Neural crest cell (in vitro differentiated cells): ENCODE measurements at places on chromosomes 4 and X.

DNA sequence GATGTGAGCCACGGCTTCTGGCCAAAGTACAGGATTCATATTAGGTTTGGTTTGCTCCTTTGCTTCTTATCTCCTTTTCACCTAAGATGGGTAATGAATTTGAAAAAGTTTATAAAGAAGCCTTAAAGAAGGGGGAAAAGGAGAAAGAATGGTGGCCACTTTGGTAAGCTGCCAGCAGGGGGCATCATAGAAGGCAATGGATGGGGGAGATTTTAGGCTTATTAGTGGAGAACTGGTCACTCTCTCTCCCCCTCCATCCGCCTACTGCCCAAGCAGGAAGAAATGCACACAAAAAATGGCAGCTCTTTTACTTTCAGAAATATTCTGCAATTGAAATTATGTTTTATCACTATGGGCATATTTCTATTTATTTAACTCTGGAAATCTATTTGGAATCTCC lies 32.0 kb downstream of the SPARCL1 start:
- peak; percentile 9 for DNase-seq
- H3K4me1 ChIP-seq, result no peaks in the 10 kb centered on the region
- no peak overlapping the region for H3K4me3 ChIP-seq
- peaks cover 7% of the 10 kb centered on the region for H3K36me3 ChIP-seq

DNA sequence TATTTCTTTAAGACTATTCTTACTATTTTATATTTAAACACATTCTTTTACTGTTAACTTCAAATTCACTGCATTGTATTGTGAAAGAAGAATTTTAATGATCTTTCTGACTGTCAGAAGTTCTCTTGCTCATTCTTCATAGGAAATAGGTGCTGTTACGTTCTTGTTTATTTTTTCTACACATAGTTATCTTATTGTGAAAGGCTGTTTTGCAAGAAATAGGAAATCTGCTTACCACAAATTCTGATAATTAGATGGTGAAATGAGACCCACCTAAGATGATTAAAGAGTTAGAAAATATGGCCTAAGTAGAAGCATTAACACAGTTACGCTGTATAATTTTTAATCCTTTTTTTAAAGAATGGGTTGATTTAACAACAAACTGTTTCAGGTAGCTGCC lies 316.1 kb upstream of the ZFP42 start:
- no peak for DNase-seq
- H3K27ac ChIP-seq, result no peak overlapping the region
- H3K27me3 ChIP-seq, result no peaks in the 10 kb centered on the region
- H3K4me1 ChIP-seq, result no peaks in the 10 kb centered on the region
- H3K4me3 ChIP-seq, result no peak overlapping the region

- no peaks in the 10 kb centered on the region for H3K27me3 ChIP-seq
- H3K36me3 ChIP-seq, result no peaks in the 10 kb centered on the region
These were observed 56.9 kb downstream of the MAD2L1 start for GRCh38 chr4:120009731-120010130.

DNA sequence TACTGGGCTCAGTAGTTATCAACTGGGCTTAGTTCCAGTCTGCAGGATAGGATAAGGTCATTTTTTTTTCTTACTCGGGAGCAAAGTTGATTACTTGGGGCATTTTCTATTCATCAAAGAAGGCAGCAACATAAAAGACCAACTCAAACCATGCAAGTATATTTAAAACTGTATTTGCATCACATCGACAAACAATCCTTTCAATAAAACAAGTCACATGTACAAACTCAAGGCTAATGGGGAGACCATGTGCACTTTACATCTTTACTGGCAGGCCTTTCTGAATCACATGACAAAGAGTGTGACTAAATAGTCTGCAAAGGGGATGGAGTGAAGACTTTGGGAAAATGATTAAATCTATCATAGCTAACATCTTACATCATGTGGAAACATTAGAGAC lies 610.4 kb upstream of the BOD1L1 start:
- peaks cover 6% of the 10 kb centered on the region for H3K4me1 ChIP-seq
- no peak overlapping the region for H3K4me3 ChIP-seq
- no peaks in the 10 kb centered on the region for H3K27me3 ChIP-seq
- H3K27ac ChIP-seq, result no peak overlapping the region

- H3K27ac ChIP-seq, result no peak overlapping the region
- H3K36me3 ChIP-seq, result no peaks in the 10 kb centered on the region
- peaks cover 22% of the 10 kb centered on the region for H3K4me1 ChIP-seq
- no peak for DNase-seq
These were observed 128.5 kb downstream of the ZNF330 start for GRCh38 chr4:141349236-141349635.

GRCh38 chr4:148847544-148848255 lies 405.5 kb upstream of the NR3C2 start:
- no peaks in the 10 kb centered on the region for H3K27me3 ChIP-seq
- no peak for DNase-seq
- no peak overlapping the region for H3K4me3 ChIP-seq
- peaks cover 13% of the 10 kb centered on the region for H3K4me1 ChIP-seq

GRCh38 chrX:2614911-2615310 lies 76.2 kb upstream of the CD99 start:
- peaks cover 14% of the 10 kb centered on the region for H3K27me3 ChIP-seq
- no peak overlapping the region for H3K27ac ChIP-seq
- DNase-seq, result no peak
- no peak overlapping the region for H3K4me3 ChIP-seq

GRCh38 chr4:6701371-6701770 lies 7.7 kb downstream of the S100P start:
- H3K4me1 ChIP-seq, result peaks cover 16% of the 10 kb centered on the region
- no peak overlapping the region for H3K27ac ChIP-seq
- peaks cover 36% of the 10 kb centered on the region for H3K36me3 ChIP-seq
- no peaks in the 10 kb centered on the region for H3K27me3 ChIP-seq

DNA sequence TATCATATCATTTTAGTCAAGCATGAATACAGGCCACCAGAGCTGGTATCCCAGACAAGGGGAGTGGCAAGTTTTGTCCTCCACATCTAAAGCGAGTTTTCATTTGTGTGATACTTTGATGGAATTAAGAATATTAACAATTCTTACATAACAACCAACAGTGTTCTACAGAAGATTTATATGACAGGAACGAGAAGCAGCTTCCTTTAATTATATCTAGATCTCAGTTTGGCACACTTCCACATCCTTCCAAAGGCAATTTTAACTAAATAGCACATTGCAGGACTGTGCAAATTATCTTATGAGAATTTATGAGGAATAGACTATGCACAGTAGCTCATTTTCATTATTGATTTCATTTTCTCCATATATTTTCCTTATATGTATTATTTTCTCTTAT lies 121.2 kb upstream of the GUCY1A1 start:
- H3K4me1 ChIP-seq, result no peaks in the 10 kb centered on the region
- H3K4me3 ChIP-seq, result no peak overlapping the region
- H3K36me3 ChIP-seq, result no peaks in the 10 kb centered on the region

- H3K27me3 ChIP-seq, result peaks cover 3% of the 10 kb centered on the region
- H3K4me1 ChIP-seq, result no peaks in the 10 kb centered on the region
- no peak overlapping the region for H3K27ac ChIP-seq
- H3K4me3 ChIP-seq, result no peak overlapping the region
- no peaks in the 10 kb centered on the region for H3K36me3 ChIP-seq
These were observed 285.6 kb upstream of the CPEB2 start for GRCh38 chr4:14716691-14717090.

GRCh38 chr4:10237131-10237530 lies 120.5 kb upstream of the WDR1 start:
- no peak overlapping the region for H3K4me3 ChIP-seq
- no peak for DNase-seq
- H3K36me3 ChIP-seq, result no peaks in the 10 kb centered on the region
- no peak overlapping the region for H3K27ac ChIP-seq
